Stimulated activated CD8-positive, alpha-beta memory T cell treated with anti-CD3 and anti-CD28 coated beads, Interleukin-15, amount 100 ng/mL, for 1 hour (primary cell): ENCODE measurements at places on chromosomes 1 and 21.

GRCh38 chr21:13827201-13827600, 217.6 kb downstream of the POTED start:
- DNase-seq, result no peak

DNA sequence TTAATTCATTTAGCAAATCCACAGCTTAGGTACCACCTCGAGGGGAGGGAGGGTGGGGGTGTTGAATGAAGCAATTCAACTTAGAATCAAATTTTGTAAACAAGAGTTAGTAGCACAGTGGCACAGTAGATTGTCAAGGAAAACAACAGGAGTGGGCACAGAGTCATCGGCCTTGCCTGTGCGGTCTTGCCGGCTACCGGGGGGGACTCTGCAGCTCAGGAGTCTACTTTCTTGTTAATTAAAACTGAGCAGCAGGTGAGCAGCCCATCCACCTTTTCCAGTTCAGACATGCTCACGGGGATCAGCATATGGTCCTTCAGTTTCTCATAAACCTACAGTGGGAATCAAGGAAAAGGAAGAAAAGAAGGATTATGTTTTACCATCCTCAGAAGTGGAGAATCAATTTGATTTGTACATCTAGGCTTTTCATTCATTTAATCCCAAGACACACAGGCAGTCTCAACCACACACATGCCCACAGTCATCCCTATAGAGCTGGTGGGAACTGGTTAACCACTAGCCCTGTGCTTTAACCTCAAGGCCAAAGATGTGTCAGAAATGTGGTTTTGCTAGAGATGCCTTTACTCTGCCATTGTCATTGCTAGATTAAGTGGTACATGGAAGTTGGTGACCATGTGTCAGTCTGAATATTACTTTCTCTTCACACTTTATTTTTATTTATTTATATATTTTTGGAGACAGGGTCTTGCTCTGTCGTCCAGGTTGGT, 45.0 kb upstream of the BCL10 start:
- DNase-seq, result no peak

- DNase-seq, result no peak
Measured at GRCh38 chr21:43209575-43210453, 41.0 kb downstream of the CRYAA start.

GRCh38 chr1:77303387-77303786, 21.6 kb downstream of the AK5 start:
- no peak for DNase-seq

GRCh38 chr1:98557895-98558294, 103.6 kb upstream of the SNX7 start:
- DNase-seq, result no peak

GRCh38 chr1:26831546-26832248, 5.2 kb downstream of the ZDHHC18 start:
- DNase-seq, result no peak

- no peak for DNase-seq
Measured at GRCh38 chr1:22045604-22046228, 6.8 kb upstream of the CDC42 start.
